CD4-positive, CD25-positive, alpha-beta regulatory T cell (primary cell): ENCODE measurements at places on chromosomes 11 and 22. TPM values are rescaled to one million over a fixed set of nuclear protein-coding genes. Genes with fewer than 3 reads are reported as not detected.

- DNase-seq = no peak
These were observed 19.7 kb downstream of the NNMT start for GRCh38 chr11:114315749-114316368.

DNA sequence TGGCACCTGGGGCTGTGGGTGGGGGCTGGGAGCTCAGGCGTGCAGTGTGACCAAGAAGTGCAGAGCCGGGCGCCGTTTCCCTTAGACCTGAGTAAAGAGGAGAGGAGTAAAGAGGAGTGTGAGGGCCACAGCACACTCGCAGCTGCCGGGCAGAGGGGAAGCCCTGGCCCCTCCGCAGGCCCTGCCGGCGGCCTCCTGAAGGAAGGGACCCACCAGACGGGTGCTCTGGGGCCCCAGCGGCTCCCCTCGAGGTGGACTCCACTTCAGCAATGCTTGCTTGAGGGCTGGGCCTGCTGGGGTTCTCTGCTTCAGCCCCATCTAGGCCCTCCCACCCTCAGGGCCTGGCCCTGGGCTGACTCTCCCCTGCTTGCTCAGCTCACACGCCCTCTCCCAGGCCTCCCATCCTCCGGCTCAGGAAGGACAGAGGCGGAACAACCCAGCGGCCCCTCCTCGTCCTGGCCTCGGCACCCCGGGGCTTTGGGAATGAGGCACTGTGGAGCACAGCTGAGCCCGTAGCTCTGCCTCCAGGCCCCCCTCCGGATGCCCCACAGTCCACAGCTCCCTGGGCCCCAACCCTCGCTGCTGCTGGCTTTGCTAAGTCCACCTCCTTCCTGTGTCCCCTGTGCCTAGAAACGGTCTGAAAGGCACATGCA lies 1198.7 kb downstream of the BRD1 start:
- no peak for DNase-seq

DNA sequence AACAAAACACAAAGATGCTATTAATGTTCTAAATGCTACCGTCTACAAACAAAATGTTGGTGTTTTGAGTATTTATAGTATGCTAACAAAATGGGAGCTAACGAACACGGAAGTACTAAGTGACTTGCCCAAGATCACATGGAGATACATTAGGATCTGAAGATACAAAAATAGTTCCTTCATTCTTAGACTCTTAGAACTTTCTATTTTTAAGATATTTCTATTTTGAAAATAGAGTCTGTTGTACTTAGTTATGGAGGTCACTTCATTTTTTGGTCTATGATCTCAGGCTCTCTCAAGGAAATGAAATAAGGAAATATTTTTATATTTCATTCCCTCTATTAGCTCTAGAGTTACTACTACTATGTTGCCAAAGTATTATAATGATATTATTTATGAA lies 64.2 kb downstream of the APOL5 start:
- no peak for DNase-seq

- no peak for DNase-seq
These were observed 440.1 kb downstream of the MIAT start for GRCh38 chr22:27097506-27097905.

DNA sequence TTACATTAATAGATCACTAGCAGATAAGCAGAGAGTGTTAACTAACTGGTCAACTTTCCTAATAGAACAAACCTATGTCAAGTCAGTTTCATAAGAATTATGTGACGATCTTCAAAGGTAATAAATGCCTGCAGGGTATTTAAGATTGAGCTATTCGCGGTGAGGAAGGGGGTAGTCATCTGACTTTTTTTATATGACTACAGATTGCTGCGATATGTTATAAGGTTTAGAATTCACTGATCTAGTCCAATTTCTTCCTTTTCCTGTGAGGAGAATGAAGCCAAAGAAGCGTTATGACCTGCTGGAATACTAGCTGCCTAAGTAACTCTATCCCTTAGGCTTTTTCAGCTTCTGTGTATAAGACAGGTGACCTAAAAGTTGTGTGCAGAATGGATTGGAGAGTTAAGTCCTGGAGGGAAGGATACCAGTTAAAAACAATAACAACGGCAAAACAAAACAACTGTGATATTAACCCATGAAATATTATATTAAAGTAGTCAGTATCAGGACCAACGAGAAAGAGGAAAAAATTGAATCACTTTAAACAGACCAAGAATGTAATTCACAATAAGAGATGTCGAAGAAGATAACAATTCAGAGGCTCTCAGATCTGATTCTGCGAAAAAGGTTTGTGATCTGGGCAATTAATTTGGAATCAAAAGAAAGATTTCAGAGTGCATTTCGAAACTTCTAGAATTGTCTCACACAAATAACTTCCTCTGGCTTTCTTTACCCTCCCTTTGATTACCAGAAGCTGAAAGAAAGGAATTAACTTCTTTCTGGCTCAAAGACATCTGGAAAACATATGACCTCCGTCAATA lies 630 bp downstream of the CASP4 start:
- DNase-seq = no peak

GRCh38 chr22:31892080-31892433 lies 52.3 kb upstream of the YWHAH start:
- no peak for DNase-seq

Gene DLG2
- 2.0 TPM for total RNA-seq

- DNase-seq = no peak
These were observed 179.7 kb downstream of the RRAS2 start for GRCh38 chr11:14179116-14179820.

Gene SLC22A12
- total RNA-seq = not detected

Gene OR10A6
- total RNA-seq = not detected

DNA sequence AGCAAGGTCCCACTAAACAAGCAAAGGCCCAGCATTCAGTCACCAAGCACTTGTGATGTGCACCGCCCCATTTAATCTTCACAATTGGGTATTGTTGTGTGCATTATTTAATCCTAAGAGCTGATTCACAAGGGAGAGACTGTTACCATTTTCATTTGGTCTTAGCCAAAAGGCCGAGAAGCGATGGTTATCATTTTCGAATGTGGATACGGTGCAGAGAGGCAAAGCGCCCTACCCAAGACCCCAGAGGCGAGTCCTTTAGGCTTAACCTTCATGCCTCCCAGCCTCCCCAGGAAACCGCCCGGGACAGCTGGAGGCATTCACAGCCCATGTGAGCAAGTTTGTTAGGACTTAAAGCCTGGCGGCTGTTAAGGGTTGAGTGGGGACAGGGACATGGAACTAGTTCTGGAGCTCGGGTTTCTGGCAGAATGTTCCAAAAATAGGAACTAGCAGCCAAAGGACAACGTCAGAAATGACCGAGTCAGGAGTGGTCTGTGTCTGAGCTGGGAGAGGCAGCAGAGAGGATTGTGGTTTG lies 13.0 kb upstream of the UPK3A start:
- no peak for DNase-seq

Gene KCTD14
- total RNA-seq = not detected

DNA sequence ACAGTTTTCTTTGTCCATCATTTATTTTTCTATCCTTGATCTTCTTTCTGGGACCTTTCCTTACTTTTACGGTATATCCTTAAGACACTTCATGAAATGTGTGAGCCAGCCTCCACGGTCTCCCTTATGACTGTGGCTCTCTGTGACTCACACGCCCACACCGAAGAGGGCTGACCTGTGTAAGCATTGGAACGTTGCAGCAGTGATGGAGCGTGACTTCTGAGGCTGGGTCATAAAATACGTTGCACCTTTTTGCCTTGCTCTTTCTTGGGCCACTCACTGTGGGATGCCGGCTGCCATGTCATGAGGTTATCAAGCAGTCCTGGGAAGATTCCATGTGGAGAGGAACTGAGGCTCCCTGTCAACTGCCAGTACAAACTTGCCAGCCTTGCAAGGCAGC lies 96.3 kb upstream of the RAB1B start:
- DNase-seq = no peak

- no peak for DNase-seq
These were observed 165.5 kb downstream of the DSCAML1 start for GRCh38 chr11:117631336-117632140.

Gene MRGPRX4
- total RNA-seq = not detected

DNA sequence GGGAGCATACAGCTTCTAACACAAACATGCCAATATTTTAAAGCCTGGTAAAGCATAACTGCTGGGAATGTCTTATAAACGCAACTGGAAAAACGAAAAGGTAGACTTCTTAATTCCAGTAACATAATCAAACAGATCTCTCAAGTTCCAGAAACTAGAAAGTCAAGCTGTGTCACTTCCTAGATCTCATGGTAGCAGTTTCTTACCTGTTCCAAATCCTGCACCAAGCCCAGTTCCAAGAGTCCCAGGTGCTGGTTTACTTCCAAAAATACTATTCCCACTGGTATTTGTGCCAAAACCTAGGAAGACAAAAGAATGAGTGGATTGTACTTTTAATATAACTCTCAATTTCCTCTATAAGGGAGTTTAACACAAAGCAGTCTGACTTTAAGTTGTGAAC lies 44.2 kb downstream of the NUP98 start:
- no peak for DNase-seq

GRCh38 chr11:13974631-13975030 lies 12.1 kb downstream of the SPON1 start:
- DNase-seq = no peak

Gene ACAD8
- total RNA-seq = 28.7 TPM

Gene OR8D4
- total RNA-seq = not detected
